ENCODE measurements at places on chromosomes 3 and 15.

- no peak for DNase-seq
Measured at GRCh38 chr3:89380016-89380415, 272.6 kb downstream of the EPHA3 start.

GRCh38 chr15:37221671-37222145, 121.4 kb upstream of the MEIS2 start:
- DNase-seq = no peak

DNA sequence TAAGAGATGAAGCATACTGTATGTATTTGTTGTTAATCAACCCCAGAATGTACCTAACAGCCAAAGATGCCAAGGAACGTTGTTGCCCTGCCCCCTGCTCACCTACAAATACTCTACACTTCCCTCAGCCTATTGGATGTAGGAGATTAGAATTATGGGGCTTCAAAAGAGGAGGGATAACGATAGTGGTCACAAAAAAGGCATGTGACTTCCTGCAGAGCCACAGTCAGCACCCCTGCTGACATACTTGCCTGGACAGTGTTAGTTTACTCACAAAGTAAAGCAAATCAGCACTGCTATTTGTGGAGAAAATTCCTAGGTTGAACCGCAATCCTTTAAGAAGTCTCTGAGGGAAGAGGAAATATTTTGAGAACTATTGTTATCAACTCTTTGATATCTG, 37.9 kb downstream of the PARP15 start:
- DNase-seq = no peak

- DNase-seq = no peak
Measured at GRCh38 chr15:38748710-38749109, 184.1 kb upstream of the RASGRP1 start.

- DNase-seq = no peak
Measured at GRCh38 chr3:149342413-149343380, 9.3 kb upstream of the TM4SF18 start.

DNA sequence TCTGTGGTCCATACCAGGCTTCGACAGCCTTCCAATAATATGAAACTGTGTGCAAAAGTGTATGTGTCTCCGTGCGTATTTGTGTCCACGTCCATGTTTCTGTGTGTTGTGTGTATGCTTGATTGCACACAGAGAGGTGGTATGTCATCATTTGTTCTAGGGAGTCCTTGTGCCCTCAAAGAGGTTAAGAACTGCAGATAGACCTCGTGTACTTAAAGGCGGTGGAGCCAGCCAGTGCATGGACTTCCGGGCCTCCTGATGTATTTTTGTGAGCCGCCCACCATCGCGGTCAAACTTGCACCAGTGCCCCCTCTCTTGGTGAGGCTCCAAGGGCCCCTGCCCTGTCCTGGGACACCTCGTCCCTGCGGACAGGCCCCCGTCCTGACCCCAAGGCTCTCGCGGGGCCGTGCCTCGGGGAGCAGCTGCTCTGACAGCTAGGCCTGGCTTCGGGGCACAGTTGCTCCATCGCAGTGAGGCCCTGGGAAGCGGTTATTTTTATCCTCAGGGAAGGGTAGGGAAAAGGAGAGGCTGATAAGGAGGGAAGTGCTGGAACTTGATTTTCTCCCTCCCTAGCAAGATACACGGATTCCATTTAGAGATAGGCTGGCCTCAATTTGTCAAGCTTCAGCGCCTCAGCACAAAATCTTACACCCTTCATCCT, 1.2 kb upstream of the RYK start:
- DNase-seq = no peak

DNA sequence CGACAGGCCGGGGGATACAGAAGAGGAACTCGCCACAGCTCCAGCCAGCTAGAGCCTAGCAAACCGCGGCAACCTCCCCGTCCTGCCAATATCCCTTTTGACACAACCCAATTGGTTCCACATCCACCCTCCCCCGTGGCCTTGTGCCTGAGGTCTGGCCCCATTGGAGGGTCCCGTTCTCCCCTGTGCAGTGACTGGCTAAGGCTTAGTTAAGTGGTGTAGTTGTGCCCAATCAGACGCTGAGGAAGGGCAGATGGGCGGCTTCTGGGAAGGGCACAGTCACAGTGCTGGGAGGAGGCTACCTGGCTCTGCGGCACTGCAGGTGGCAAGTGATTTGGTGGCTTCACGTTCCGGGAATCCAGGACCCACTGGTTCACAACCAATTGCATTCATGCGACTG, 78.6 kb downstream of the SNRK start:
- DNase-seq = no peak

- no peak for DNase-seq
Measured at GRCh38 chr3:118055381-118055780, 979.3 kb downstream of the IGSF11 start.

DNA sequence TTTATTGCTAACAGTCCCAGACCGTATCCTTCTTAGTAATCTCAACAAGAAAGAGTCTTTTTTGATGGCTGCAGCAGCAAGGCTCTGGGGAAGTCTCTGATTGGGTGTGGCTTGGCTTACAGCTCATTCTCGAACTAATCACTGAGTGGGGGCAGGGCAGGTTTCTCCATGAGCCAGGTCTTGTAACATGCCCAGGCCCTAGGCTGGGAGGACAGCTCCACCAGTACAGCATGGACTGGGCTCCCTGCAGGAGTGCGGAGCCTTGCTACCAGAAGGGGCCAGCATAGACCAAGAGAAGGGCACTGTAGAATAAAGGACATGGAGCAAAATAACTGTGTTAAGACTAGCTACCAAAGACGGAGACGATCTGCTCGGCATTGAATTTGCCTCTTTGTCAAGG, 7.2 kb downstream of the CD276 start:
- DNase-seq = no peak

DNA sequence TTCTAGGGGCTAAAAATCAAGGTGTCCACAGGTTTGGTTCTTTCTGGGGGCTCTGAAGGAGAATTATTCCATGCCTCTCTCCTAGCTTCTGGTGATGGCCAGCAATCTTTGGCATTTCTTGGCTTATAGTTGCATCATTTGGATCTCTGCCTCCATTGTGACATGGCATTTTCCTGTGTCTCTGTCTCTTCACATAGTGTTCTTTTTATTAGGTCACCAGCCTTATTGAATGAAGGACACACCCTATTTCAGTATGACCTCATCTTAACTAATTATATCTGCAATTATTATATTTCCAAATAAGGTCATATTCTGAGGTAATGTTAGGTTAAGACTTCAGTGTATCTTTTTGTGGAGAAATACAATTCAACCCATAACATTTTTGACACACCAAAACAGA, 3.2 kb upstream of the GBE1 start:
- DNase-seq = no peak

GRCh38 chr3:135009014-135009413, 214.0 kb downstream of the EPHB1 start:
- DNase-seq = no peak

GRCh38 chr3:31546725-31547124, 14.0 kb downstream of the STT3B start:
- no peak for DNase-seq

GRCh38 chr3:186299327-186299726, 62.7 kb downstream of the DGKG start:
- no peak for DNase-seq

- no peak for DNase-seq
Measured at GRCh38 chr3:149307435-149307783, 26.0 kb downstream of the TM4SF18 start.
